ENCODE measurements at places on chromosomes 5 and 9.

DNA sequence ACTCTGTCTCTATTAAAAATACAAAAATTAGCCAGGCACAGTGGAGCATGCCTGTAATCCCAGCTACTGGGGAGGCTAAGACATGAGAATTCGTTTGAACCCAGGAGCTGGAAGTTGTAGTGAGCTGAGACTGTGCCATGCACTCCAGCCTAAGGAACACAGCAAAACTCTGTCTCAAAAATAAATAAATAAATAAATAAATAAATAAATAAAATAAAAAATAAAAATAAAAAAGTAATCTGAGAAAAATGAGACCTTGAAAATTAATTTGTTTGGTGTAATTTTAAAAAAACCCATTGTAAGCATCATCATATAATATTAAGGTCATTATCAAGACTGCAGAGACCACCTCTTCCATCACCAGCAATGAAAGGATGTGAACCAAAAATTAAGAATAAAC is 997.1 kb downstream of the CDH18 start:
- DNase-seq = no peak

DNA sequence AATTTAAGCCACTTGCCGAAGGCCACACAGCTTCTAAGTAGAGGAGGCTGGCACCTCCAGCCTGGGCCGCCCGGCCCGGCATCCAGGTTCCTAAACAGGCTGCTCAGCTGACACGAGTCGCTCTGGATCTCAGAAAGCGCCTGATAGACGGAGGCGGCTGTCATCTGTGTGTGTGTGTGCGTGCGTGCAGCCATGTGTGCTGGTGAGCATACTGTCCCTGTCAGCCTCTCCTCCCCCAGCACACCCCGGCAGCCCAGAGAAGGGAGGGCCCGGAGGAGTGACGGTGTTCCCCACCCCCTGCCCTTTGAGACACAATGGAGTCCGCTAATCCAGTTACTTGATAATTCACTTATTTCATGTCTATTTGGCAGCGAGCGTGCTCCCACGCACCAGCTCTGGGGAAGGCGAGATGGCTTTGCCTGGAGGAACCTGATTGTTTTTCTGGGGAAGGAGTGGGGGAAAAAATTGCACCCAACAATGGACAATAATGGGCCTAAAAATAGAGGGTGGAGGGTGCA is 20.0 kb downstream of the NTNG2 start:
- no peak for DNase-seq

- DNase-seq = no peak
Measured at GRCh38 chr9:128206916-128207910, 4.0 kb downstream of the DNM1 start.

- DNase-seq = no peak
Measured at GRCh38 chr5:152501294-152501693, 96.2 kb upstream of the NMUR2 start.

GRCh38 chr5:119269061-119269944 is 86.5 kb upstream of the TNFAIP8 start:
- no peak for DNase-seq

DNA sequence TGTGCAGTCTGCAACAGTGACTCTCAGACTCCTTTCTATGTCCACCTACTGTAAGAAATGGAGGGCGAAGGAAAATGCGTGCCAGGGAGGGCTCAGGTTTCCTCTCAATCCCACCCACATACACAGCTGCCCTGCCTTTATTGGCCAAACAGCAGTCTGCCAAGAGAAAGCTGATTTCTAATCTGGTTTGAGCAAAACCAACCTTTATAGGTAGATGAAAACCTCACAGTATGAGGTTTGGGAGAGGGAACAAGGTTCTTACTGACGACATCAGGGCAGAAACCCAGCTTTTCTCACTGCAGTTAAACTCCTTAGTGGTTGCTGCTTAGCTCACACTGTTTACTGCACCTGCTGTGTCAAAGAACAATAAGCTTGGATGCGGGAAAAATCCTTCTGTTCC is 152.3 kb upstream of the KLF9 start:
- DNase-seq = no peak

DNA sequence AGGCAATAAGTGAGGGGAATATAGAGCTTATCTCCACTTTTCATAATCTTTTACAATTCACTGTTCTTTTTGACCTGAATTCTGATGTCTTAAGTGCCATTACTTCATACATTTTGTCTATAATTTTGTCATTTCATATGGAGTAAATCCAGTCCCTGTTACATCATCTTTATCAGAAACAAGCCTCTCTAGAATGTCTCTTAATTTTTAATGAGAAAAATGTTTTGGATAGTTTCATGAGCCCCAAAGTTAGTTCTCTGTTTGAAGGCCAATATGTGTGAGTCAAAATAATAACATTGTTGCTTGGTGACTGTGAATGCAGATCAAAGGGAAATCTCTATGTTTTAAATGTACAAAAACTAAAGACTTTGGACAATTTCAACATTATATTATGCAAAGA is 329.6 kb upstream of the ARRDC3 start:
- no peak for DNase-seq

GRCh38 chr5:166509085-166509484 is 1782.4 kb upstream of the WWC1 start:
- DNase-seq = no peak

DNA sequence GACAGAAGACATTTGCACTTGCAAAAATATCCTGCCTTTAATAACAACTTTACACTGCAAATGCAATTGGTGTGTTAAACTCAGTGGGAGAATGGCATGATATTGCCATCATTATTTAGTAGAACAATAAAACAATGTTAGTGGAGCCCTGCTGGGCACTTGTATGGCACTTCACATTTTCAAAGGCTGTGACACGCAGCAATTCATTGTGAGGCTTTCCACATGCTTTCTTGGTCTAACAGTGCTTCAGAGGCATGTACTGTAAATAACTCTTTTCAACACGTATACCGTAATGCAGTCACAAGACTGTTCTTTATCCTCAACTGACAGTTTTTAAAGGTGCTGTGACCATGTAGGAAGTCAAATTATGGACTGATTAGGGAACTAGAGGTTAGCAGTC is 155.5 kb upstream of the EPB41L4A start:
- no peak for DNase-seq

GRCh38 chr9:37001459-37001858 is 32.6 kb downstream of the PAX5 start:
- no peak for DNase-seq

Measured in NCI-H1930 (cell line).